Heart left ventricle (tissue), 16 donors: ENCODE measurements at places on chromosomes 2 and 18.

DNA sequence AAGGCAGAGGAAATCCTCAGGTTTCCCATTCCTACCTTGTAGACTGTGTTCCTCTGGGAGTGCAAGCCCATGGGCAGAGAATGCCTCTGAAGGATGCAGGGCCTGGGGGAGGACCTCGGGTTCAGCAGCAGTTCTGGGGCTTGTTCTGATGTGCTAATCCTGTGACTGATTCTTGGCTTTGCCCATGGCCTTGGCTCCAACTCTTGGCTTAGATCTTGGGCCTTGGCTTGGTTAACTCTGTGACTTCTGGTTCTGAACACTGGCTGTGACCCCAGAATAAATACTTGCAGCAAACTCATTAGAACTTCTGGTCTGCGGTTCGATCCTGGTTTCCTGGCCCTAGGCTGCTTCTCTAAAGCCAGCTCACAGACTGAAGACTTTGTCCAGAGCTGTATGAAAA, 366.9 kb upstream of the ZEB2 start:
- no peaks in the 10 kb centered on the region for H3K27me3 ChIP-seq
- peaks cover 18% of the 10 kb centered on the region for H3K4me1 ChIP-seq
- DNase-seq, result peak; percentile 60
- no peak overlapping the region for H3K4me3 ChIP-seq
- no peak overlapping the region for H3K27ac ChIP-seq
- H3K36me3 ChIP-seq, result no peaks in the 10 kb centered on the region

DNA sequence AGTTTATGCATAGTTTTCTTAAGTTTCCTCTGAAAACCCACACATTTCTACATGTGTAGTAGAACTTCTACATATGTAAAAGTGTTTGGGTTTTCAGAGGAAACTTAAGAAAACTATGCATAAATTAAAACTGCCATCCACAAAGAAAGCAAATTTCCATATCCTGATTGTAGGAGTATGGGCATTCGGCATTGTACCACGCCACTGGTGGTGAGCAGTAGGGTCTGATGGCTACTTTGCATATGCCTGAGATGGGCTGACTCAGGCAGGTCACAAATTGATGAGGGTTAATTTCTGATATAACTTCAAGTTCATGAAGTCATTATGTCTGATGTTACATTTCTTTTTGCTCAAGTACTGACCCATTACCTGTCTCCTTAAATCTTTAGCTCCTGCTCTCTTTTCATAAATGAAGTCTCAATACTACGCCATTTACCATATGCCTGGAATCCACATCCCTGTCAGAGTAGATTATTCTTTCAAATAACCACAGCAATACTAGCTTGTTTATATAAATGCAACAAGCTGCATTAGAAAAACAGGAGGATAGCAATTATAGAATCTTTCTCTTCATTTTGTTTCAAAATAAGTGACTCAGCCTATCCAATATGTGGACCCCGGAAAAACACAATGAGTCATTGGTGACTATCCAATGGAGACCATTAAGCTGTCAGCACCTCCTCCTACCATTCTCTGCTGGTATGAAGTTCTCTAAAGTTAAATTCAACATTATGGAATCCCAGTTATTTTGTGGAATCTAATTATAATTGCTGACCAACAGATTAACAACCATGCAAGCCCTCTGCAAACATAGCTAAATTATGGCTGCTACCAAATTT, 355.2 kb upstream of the UBE2E3 start:
- no peaks in the 10 kb centered on the region for H3K27me3 ChIP-seq
- H3K4me3 ChIP-seq, result no peak overlapping the region
- H3K36me3 ChIP-seq, result no peaks in the 10 kb centered on the region
- H3K27ac ChIP-seq, result no peak overlapping the region
- no peaks in the 10 kb centered on the region for H3K4me1 ChIP-seq

GRCh38 chr2:224711859-224712665, 4.1 kb downstream of the CCDC195 start:
- H3K36me3 ChIP-seq, result no peaks in the 10 kb centered on the region
- no peaks in the 10 kb centered on the region for H3K4me1 ChIP-seq
- DNase-seq, result no peak
- no peak overlapping the region for H3K4me3 ChIP-seq
- no peak overlapping the region for H3K27ac ChIP-seq
- H3K27me3 ChIP-seq, result no peaks in the 10 kb centered on the region

GRCh38 chr2:81195774-81196382, 891.3 kb upstream of the LRRTM1 start:
- no peaks in the 10 kb centered on the region for H3K4me1 ChIP-seq
- no peaks in the 10 kb centered on the region for H3K36me3 ChIP-seq
- no peak overlapping the region for H3K27ac ChIP-seq
- H3K27me3 ChIP-seq, result no peaks in the 10 kb centered on the region
- DNase-seq, result no peak

- no peaks in the 10 kb centered on the region for H3K36me3 ChIP-seq
- no peak overlapping the region for H3K4me3 ChIP-seq
- no peaks in the 10 kb centered on the region for H3K4me1 ChIP-seq
- no peak for DNase-seq
- no peak overlapping the region for H3K27ac ChIP-seq
Observed at GRCh38 chr2:223566396-223566795, 35.8 kb downstream of the SCG2 start.

GRCh38 chr2:127220102-127220767, at the start of gene CYP27C1:
TSS of gene CYP27C1 (minus strand) at chr2:127220299. CDS start at chr2:127220270, 29 bp downstream.
- H3K27me3 ChIP-seq, result peaks cover 26% of the 10 kb centered on the region
- DNase-seq, result no peak
- peak within 1 kb of the TSS; percentile 53 for H3K4me3 ChIP-seq
- no peaks in the 10 kb centered on the region for H3K36me3 ChIP-seq

DNA sequence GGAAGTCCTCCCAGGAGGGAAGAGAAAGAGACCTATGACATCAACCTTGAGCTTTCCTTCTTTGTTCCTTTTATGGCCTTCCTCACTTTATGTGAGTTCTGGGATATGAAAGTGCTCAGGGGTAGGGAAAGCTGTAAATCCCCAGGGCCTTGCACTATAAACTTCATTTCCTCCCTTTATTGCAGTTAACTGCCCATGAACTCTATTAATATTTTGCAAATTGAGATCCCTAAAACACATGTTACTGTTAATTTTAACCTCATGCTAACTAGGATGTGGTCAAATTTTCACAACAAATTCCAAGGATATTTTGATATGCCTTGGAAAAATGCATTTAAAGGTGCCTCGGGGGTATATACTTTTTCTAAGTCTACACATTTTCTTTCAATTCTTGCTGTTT, 359.9 kb downstream of the OSR1 start:
- no peak overlapping the region for H3K27ac ChIP-seq
- DNase-seq, result no peak
- no peak overlapping the region for H3K4me3 ChIP-seq
- H3K36me3 ChIP-seq, result no peaks in the 10 kb centered on the region
- H3K27me3 ChIP-seq, result no peaks in the 10 kb centered on the region
